Heart right ventricle (tissue), 16 donors: ENCODE measurements at places on chromosomes 5 and 9. TPM values are rescaled to one million over a fixed set of nuclear protein-coding genes. Genes with fewer than 3 reads are reported as not detected.

DNA sequence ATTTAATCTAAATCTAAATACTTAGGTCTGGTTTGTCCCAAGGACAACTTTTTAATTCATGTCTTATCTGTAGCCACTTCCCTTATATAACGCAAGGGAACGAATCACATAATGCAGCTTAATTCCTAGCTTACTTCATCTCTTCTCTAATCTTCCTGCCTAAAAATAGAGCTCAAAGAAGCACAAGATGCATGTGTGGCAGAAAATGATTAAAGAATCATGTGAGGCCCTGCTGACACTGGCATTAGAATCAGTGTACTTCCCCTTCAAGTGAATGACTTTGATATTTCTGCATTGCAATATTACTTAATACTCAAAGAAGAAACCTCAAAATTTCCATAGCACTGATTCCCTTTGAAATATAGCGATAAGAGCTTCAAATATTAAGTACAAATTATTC lies 317.9 kb upstream of the FTMT start:
- no peak overlapping the region for H3K4me3 ChIP-seq
- H3K27me3 ChIP-seq: no peaks in the 10 kb centered on the region
- no peaks in the 10 kb centered on the region for H3K4me1 ChIP-seq
- no peaks in the 10 kb centered on the region for H3K36me3 ChIP-seq
- H3K27ac ChIP-seq: peak overlapping the region; percentile 72

DNA sequence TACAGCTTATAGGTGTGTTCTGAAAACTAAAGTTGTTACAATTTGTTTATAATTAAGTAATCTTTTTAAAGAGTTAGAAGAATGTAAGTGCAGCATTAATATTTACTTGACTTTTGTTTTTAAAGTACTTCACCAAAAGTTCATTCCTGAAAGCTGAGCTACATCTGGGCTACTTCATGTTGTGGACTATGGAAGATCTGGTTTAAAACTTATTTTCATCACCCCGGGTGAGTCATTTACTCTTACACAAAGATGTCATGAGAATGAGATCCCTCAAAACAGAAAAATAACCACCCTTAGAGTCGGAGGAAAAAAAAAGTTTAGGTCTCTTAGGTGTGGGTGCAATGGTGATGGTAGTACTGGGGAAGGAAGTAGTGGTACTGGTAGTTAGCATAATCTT lies 5.1 kb downstream of the POU5F2 start:
- peaks cover 3% of the 10 kb centered on the region for H3K36me3 ChIP-seq
- H3K4me3 ChIP-seq: no peak overlapping the region
- H3K27ac ChIP-seq: no peak overlapping the region

DNA sequence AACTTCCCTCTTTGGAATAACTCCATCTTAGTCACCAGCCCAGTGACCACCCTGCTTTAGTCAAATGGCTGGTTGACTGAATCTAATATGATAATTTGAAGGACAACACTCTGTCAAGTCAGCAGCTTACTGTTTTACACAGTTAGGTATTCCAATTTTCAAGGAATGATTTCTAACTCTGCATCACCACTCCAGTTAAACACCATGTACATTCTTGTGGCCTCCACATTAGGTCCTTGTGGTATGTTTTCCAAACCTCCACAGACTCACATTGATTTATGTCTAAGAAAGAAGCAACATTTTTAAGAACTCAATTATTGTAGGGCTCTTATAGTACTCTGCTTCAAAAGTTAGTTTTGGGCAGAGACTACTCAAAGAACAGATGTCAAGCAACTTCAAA lies 110.7 kb downstream of the TLE1 start:
- no peak for DNase-seq
- H3K4me1 ChIP-seq: no peaks in the 10 kb centered on the region
- H3K27ac ChIP-seq: no peak overlapping the region
- no peak overlapping the region for H3K4me3 ChIP-seq
- no peaks in the 10 kb centered on the region for H3K27me3 ChIP-seq

- H3K36me3 ChIP-seq: no peaks in the 10 kb centered on the region
- H3K27ac ChIP-seq: peak overlapping the region; percentile 14
- DNase-seq: peak; percentile 76
- H3K4me3 ChIP-seq: no peak overlapping the region
Observed at GRCh38 chr5:142548739-142549275, 137.1 kb downstream of the FGF1 start.

DNA sequence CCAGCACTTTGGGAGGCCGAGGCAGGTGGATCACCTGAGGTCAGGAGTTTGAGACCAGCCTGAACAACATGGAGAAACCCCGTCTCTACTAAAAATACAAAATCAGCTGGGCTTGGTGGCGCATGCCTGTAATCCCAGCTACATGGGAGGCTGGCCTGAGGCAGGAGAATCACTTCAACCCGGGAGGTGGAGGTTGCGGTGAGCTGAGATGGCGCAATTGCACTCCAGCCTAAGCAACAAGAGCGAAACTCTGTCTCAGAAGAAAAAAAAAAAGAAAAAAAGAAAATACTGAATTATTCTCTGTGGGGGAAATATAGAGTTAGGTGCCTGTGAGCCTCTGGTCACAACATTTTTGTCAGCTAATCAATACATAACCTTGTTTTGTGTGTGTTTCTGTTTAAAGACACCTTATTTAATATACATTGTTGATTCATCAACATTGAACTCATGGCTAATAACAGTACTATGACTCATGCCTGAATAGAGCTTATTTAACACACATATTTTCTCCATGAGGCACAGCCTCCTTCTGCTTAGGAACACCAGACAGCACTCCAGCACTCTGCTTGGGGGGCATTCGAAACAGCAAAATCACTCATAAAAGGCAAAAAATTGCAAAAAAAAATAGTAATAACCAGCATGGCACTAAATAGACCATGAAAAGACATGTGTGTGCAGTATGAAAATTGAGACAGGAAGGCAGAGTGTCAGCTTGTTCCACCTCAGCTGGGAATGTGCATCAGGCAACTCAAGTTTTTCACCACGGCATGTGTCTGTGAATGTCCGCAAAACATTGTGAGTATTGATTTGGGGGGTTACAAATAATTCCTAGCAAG lies at the start of gene IL31RA:
Gene IL31RA (plus strand): TSS at position 519 of the 836 bp plus-strand sequence. CDS start 214 bp downstream, at position 733.
- no peaks in the 10 kb centered on the region for H3K27me3 ChIP-seq
- DNase-seq: no peak
- H3K4me3 ChIP-seq: no peak within 1 kb of the TSS
- no peaks in the 10 kb centered on the region for H3K36me3 ChIP-seq
- H3K27ac ChIP-seq: no peak within 1 kb of the TSS

GRCh38 chr5:172941067-172941516 lies 18.1 kb upstream of the RPL26L1 start:
- H3K27me3 ChIP-seq: no peaks in the 10 kb centered on the region
- DNase-seq: no peak
- peaks cover 34% of the 10 kb centered on the region for H3K36me3 ChIP-seq
- H3K4me1 ChIP-seq: no peaks in the 10 kb centered on the region
- H3K4me3 ChIP-seq: no peak overlapping the region
- H3K27ac ChIP-seq: no peak overlapping the region

- no peak overlapping the region for H3K4me3 ChIP-seq
- H3K36me3 ChIP-seq: no peaks in the 10 kb centered on the region
- no peaks in the 10 kb centered on the region for H3K4me1 ChIP-seq
- no peak for DNase-seq
- H3K27me3 ChIP-seq: peaks cover 63% of the 10 kb centered on the region
Observed at GRCh38 chr9:136182850-136183422, 22.0 kb downstream of the LHX3 start.

DNA sequence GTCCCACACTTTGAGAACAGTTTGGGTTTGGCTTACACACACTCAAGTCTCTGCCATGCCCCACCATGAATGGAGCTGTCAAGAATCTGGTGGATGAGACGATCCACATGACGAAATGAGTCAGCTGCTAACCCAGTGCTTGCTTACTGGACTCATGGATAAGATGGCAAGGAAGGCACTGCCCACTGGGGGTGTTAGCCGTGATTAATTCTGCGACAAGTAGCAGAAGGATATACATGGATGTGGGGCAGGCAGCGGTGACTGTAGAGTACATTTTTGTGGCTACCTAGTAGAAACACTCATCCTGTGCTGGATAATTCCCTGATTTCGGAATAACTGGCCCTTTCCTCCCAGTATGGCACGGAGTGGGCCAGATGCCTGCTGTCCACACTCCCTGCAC lies 77.5 kb downstream of the SPATA31C2 start:
- no peaks in the 10 kb centered on the region for H3K36me3 ChIP-seq
- H3K27ac ChIP-seq: no peak overlapping the region
- no peaks in the 10 kb centered on the region for H3K27me3 ChIP-seq
- DNase-seq: no peak
- H3K4me3 ChIP-seq: no peak overlapping the region
- no peaks in the 10 kb centered on the region for H3K4me1 ChIP-seq

- no peak overlapping the region for H3K27ac ChIP-seq
- no peak overlapping the region for H3K4me3 ChIP-seq
- no peak for DNase-seq
- H3K27me3 ChIP-seq: no peaks in the 10 kb centered on the region
- H3K4me1 ChIP-seq: no peaks in the 10 kb centered on the region
Observed at GRCh38 chr9:96299823-96300222, 2.2 kb downstream of the HSD17B3 start.

DNA sequence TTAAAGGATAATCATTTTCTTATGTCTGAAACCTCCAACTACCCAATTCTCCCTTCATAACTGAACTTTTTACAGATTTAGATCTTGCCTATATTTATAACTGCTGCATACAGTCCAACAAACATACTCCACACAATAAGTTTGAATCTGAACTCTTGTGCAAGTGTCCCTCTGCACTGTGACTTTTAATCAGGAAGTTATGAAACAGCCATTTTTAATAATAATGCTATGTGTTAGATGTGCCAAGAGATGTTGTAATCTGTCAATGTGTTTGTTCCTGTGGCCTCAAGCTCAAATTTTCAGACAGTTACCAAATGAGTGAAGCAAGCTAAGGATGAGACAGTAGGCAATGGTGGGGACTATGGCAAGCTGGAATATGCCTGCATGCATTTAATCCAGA lies 57.6 kb upstream of the MTAP start:
- H3K36me3 ChIP-seq: no peaks in the 10 kb centered on the region
- H3K4me1 ChIP-seq: no peaks in the 10 kb centered on the region
- no peak overlapping the region for H3K4me3 ChIP-seq

DNA sequence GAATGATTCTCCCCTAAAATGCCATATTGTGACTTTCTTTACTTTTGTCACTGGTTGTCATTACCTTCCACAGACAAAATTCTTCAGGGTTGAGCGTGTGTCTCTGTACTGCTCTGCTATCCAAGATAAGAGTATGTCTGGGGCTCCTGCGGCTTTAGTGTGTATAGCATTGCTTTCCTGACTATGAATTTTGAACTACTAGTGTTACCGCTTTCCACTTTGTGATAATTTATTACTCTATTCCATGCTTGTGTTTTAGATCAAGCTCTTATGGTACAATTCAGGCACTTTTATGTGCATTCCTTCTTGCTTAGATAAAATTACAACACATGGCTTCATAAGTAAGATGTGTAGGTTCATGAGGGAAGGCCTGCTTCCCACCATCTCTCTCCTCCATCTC lies 51.5 kb upstream of the MEF2C start:
- H3K4me3 ChIP-seq: no peak overlapping the region
- no peaks in the 10 kb centered on the region for H3K27me3 ChIP-seq
- no peaks in the 10 kb centered on the region for H3K4me1 ChIP-seq
- DNase-seq: no peak

GRCh38 chr9:22065431-22066200 lies 56.5 kb upstream of the CDKN2B start:
- no peak for DNase-seq
- no peak overlapping the region for H3K27ac ChIP-seq
- H3K4me1 ChIP-seq: no peaks in the 10 kb centered on the region

- H3K27me3 ChIP-seq: no peaks in the 10 kb centered on the region
- H3K27ac ChIP-seq: peak overlapping the region; percentile 63
- peak; percentile 64 for DNase-seq
- H3K4me1 ChIP-seq: peaks cover 12% of the 10 kb centered on the region
Observed at GRCh38 chr5:65721050-65721719, 724 bp downstream of the SGTB start.

The PCDHGB2 gene
- total RNA-seq: 11.5 TPM

The MEIKIN gene
- not detected for total RNA-seq

The SOHLH1 gene
- not detected for total RNA-seq

The PRLR gene
- 0.08 TPM for total RNA-seq

The KLHL9 gene
- total RNA-seq: 11.9 TPM

The GHR gene
- 10.8 TPM for total RNA-seq
